Activated CD8-positive, alpha-beta memory T cell treated with anti-CD3 and anti-CD28 coated beads for 24 hours (primary cell): ENCODE measurements at places on chromosomes 2 and 18.

DNA sequence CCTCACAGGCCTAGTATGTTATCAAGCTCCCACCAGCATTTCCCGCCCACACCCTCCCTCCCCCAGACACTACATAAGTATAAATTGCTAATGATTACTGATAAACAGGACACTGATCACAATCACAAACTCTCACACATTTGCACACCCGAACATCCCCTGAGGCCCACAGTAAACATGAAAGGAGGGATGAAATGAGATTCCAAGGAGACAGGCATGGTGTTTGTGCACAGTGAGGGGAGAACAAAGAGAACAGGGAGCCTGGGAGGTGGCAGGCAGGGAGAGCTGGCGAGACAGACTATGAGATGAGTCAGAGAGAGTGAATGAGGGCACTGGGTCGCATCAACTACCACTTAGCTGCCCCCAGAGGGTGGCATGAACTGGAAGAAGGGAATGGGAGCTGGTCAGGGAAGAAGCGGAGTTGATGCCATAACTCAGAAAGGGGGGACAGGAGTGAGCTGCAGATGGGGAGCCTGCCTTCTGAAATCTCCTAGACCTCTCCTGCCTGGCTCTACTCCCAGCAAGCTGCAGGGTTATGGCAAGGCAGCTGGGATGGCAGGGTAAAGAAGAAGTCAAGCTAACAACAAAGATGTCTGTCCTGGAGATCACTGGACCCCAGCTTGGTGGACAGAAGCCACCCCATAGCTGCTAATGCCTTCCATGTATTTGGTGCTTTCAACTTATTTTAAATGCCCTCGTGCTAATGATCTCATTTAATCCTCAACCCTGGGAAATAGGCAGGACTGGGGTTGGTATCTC is 5.1 kb downstream of the KIF3C start:
- DNase-seq: no peak

DNA sequence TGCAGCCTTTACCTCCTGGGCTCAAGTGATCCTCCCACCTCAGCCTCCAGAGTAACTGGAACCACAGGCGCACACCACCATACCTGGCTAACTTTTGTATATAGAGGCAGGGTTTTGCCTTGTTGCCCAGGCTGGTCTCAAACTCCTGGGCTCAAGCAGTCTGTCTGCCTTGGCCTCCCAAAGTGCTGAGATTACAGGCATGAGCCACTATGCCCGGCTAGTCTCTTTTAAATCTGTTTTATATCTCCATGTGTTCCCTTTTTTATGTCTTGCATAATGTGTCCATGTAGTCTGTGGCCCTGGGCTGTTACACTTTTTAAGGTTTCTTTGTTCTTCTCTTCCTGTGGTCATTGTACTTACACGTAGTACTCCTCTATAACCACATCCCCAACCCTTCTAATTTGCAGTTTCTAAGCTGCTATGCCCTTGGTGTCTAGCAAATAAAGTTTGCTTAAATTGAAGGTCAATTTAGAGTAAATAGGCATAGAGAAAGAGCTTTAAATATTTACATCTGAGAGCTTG is 168.2 kb downstream of the MCFD2 start:
- DNase-seq: no peak

DNA sequence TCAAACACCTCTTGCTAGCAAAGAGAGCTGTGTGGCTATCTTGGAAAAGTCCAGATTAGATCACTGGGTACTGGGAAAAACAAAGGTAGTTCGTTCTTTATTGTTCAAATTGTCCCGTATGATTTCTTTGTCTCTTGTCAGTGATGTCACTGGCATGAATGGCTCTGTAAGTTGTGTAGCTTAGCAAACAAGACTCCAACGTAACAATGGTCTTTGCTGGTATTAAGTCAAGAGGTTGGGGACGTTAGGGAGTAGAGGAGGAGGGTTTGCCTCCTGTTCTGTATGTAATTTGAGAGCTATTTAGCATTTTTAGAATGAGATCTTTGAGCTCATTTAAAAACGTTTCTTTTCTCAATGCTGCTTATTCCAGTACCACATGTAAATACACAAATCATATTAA is 216.5 kb upstream of the SP5 start:
- DNase-seq: no peak

DNA sequence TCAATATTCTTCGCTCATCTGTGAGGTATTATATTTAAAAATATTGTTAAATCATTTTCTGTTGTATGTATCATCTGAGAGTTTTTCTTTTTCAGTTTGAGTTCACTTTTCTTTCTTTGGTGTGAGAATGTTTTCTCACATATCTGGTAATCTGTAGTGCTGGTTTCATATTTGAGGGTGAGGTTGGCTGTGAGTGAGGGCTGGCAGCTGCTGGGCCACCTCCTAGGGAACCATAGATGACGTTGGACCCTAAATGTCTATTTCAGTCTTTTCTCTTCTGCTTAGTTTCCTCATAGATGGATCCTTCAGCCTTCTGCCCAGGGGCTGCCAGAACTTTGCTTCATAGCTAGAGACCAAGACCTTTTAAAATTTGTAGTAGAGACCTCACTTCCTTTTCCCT is 33.5 kb downstream of the MGAT5 start:
- DNase-seq: no peak

DNA sequence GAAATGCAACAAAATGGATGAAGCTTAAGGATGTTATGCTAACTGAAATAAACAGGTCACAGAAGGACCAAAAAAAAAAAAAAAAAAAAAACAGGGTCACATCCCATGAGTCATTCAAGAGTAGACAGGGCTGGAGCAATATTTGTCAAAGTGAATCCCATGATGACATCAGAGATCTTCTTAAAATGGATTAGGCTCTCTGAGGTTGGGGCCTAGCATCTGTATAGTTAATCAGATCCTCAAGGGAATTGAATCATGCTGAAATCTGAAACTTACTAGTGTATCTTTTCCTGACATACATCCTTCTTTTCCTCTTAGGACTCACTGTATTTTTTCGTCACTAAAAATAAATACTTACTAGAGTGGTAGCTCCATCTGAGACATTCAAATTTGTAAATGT is 380.6 kb upstream of the NXPH2 start:
- no peak for DNase-seq

DNA sequence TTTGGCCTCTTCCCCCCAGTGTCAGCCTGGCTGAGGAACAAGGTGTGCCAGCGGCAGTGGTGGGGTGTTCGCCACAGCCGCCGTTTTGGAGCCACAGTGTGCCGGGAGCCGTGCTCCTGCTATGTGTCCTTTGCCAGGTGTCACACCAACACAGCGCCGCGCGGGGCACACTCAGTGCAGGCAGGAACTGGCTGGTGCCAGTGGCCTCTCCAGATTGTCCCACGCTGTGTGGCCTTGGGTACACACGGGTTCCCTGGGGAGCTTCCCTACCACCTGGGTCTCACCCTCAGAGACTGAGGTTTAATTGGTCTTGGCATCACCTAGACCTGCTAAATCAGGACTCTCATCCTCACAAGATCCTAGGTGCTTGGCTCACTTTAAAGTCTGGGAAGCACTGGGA is 171.6 kb downstream of the LDLRAD4 start:
- DNase-seq: no peak

DNA sequence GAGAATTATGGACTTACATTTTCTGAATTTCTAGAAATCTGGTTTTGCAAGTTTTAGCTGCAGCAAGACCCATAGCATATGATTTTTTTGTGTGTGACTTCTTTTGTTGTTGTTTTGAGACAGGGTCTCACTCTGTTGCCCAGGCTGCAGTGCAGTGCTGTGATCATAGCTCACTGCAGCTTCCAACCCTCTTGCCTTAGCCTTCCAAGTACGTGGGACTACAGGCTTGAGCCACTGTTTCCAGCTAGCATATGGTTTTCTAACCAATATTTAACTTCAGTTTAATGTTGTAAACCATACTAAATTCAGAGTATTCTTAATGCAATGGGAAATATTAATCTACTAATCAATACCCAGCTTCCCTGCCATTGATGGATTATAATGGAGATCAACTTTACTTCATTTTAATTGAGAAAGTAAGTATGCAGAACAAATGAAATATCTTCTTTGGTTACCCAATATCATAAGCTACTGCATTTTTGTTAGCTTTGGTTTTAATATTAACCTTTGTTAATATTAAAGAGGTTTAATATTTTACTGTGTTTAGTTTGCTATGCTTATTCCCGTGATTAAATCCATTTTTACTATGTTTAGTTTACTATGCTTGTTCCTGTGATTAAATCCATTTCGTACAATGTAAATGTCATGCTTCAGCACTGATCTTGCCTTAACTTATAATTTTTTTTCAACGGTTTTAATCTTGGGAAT is 273.4 kb upstream of the TMEFF2 start:
- no peak for DNase-seq

GRCh38 chr2:238818561-238818960 is 29.3 kb upstream of the TWIST2 start:
- no peak for DNase-seq

GRCh38 chr2:168712053-168712452 is 90.4 kb upstream of the NOSTRIN start:
- no peak for DNase-seq

GRCh38 chr2:65754219-65754618 is 321.8 kb upstream of the SPRED2 start:
- DNase-seq: no peak

GRCh38 chr2:95014126-95014708 is 11.3 kb upstream of the MAL start:
- DNase-seq: no peak

DNA sequence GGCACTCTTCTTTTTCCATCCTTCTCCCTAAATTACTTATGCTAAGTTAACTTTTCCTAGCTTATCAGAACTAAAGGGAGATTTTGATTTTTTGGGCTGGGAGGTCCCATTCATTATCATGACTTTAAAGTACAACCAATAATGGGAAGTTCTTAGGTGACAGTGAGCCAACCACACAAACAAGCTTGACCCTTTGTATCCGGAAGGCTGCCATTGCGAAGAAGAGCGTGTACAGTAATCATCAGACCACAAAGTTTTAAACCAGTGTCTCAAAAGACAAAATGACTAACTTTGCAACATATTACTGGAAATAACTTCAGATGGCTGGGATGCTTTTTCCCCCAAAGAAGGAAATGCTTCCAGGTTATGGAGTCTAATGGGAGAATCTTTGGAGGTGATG is 298.1 kb downstream of the TGIF1 start:
- DNase-seq: no peak

- no peak for DNase-seq
Observed at GRCh38 chr2:26853751-26854150, 5.8 kb downstream of the DPYSL5 start.

DNA sequence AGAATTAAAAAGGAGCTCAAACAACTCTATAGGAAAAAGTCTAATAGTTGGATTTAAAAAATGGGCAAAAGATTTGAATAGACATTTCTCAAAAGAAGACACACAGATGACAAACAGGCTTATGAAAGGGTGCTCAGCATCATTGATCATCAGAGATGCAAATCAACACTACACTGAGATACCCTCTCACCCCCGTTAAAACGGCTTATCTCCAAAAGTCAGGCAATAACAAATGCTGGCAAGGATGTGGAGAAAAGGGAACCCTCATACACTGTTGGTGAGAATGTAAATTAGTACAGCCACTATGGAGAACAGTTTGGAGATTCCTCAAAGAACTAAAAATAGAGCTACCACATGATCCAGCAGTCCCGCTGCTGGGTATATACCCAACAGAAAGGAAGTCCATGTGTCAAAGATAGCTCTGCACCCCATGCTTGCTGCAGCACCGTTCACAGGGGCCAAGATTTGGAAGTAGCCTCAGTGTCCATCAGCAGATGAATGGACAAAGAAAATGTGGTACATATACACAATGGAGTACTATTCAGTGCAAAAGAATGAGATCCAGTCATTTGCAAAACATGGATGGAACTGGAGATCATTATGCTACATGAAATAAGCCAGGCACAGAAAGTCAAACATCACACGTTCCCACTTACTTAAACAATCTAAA is 46.7 kb upstream of the B3GNT7 start:
- DNase-seq: no peak

DNA sequence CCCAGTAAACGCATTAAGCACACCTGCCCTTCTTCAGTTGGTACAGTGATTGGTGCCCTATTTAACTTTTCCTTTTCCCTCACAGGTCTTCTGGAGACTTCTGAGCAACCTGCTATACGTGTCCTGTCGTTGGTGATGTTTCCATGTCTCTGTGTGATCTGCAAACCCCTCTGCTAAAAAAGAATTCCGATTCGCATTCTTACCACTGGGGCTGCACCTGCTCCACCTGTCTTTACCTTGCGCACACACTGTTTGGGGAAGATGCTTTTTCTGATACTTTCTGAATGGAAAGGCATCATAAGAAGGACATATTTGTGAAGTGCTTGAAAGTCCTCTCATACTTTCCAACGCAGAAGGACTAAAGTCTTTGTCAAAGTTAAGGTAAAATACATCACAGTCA is 323.9 kb upstream of the SOX11 start:
- no peak for DNase-seq

DNA sequence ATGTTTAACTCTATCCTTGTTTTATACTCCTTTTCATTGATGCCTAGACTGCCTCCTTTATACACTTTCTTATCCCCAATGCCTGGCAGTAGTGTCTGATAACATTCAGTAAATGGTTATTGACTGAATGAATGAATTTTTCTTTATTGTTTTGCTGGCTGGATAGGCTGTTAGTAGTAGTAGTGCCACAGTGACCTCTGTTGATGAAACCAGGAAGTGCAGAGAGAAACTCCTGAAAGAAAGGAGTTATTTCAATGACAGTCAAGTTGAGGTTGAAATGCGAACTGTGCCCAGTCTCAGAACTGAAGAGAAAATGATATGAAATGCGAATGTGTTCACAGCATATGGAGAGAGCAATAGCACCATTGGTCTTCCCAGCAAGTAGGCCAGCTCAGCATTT is 26.8 kb upstream of the SLC9A2 start:
- DNase-seq: no peak
